Naive thymus-derived CD8-positive, alpha-beta T cell (primary cell): ENCODE measurements at places on chromosomes 5 and 9. TPM values are rescaled to one million over a fixed set of nuclear protein-coding genes. Genes with fewer than 3 reads are reported as not detected.

DNA sequence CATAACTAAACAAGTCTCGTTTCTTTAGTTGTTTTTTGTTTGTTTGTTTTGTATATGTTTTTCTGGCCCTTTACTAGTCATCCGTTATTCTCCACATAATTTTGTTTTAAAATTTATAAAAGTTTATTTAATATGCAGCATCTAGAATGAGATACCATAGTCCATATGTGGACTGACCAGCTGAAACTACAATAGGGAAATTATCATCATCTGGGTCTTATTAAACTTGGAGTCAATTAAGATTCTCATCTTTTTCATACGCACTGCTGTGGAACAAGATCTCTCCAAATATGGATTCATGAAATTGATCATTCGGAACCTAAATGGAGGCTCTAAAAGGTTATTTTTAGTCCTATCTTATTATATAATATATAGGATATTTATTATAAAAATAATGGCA, 99.3 kb downstream of the FGF1 start:
- H3K4me1 ChIP-seq: peaks cover 11% of the 10 kb centered on the region
- peaks cover 9% of the 10 kb centered on the region for H3K27me3 ChIP-seq
- DNase-seq: no peak
- no peaks in the 10 kb centered on the region for H3K36me3 ChIP-seq
- no peak overlapping the region for H3K27ac ChIP-seq

DNA sequence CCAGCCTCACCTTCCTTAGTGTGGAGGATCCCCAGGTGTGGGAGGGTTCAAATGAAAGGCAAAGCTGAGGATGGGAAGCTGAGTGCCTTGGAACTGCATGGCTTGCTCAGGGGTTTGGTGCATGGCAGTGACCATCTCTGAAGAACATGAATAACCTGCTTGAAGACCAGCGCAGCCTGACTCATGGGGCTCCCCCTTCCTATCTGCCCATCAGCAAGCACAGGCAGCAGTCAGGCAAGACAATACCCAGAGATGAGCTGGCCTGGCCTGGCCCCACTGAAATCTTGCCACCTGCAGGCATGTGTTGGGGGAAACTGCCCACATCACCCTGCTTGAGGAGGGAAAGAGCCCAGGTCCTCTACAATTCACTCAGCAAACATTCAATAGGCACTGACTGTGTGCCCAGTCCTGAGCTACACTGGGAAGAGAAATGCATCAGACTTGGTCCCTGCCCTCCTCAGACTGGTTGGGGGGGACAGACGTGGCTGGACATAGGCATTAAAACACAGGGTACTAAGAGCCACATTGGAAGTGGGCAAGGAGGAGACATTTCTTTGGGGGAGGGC, 105.0 kb upstream of the ALDH1B1 start:
- H3K4me3 ChIP-seq: no peak overlapping the region
- H3K36me3 ChIP-seq: no peaks in the 10 kb centered on the region
- H3K27ac ChIP-seq: no peak overlapping the region
- DNase-seq: no peak
- H3K27me3 ChIP-seq: no peaks in the 10 kb centered on the region
- no peaks in the 10 kb centered on the region for H3K4me1 ChIP-seq

DNA sequence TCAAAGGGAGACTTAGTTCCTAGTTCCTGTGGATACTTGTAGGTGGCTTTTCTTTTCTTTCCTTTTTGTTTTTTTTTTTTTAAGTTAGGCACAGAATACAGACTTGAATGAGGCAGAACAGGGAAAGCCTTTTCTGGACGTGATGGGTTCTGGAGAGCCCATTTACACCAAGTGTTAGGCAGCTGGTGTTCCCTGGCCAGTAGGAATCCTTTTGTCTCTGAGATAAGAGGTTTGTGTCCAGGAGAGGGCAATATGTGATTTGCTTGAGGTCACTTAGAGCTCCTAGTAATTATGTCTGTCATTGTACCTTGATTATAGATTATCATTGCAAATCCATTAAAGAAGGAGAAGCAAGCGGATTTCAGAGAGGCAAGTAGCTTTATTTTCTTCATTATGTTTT, 9.1 kb downstream of the MEGF10 start:
- H3K4me1 ChIP-seq: no peaks in the 10 kb centered on the region
- DNase-seq: no peak
- H3K36me3 ChIP-seq: no peaks in the 10 kb centered on the region
- H3K4me3 ChIP-seq: no peak overlapping the region
- H3K27me3 ChIP-seq: peaks cover 14% of the 10 kb centered on the region

GRCh38 chr5:44048276-44048984, 340.8 kb downstream of the FGF10 start:
- no peaks in the 10 kb centered on the region for H3K36me3 ChIP-seq
- no peak for DNase-seq
- no peaks in the 10 kb centered on the region for H3K27me3 ChIP-seq
- H3K4me3 ChIP-seq: no peak overlapping the region
- H3K27ac ChIP-seq: no peak overlapping the region
- H3K4me1 ChIP-seq: no peaks in the 10 kb centered on the region

The WDR38 gene
- polyA plus RNA-seq: not detected

The SPINK6 gene
- polyA plus RNA-seq: not detected

The LRRC19 gene
- polyA plus RNA-seq: not detected

The MAP3K1 gene
- polyA plus RNA-seq: 19.2 TPM

The NPR3 gene
- 0.18 TPM for polyA plus RNA-seq

The CCDC152 gene
- polyA plus RNA-seq: 4.0 TPM
